GM23338 (cell line): ENCODE measurements at places on chromosomes 7 and 10. TPM values are rescaled to one million over a fixed set of nuclear protein-coding genes. Genes with fewer than 3 reads are reported as not detected.

DNA sequence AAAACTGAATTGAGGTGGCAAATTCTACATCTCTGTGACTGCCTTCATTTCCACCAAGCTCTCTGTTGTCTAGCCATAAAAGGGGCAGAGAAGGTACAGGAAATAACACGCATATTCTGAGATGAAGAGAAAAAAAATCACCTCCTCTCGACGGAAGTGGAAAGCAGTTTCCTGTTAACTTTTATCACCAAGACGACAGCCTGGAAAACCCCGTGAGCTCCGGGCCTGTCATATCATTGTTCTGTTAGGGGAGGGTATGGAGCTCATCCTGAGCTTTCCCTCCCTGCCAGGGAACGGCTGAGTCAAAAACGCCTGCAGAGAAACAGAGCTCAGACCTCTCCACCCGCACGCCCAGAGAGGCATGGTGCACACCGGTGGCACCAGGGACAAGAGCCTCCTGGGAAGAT lies 200.3 kb downstream of the PRPF18 start:
- DNase-seq: no peak

DNA sequence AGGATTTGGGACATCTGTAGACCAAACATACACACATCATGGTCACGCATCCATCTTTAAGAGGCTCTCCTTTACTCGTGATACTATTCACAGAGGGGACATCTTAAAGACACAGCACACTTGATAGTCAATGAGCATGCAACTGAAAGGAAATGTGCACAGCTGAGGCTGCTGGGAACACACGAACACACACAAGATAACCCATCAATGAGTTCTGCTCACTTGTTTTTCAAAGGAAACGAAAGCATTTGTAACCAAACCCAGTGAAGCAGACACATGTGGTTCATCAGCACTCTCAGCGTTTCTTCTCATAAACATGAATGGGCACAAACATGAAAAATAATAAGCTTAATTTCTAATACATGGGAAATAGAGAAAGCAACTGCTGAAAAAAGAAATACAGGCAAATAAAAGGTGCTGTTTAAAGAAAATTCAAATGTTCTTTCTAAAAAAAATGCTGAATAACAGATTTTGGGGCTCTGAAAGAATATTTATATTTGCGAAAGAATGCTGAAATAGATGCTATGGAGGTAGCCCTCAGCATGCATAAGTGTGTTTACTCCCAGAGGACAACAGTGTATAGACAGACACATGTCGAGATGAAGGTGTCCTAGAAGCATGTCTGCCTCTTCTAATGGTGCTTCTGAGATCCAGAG lies 59.7 kb upstream of the LAMB4 start:
- no peak for DNase-seq

- no peak for DNase-seq
Observed at GRCh38 chr10:31739146-31739545, 189.5 kb downstream of the ARHGAP12 start.

DNA sequence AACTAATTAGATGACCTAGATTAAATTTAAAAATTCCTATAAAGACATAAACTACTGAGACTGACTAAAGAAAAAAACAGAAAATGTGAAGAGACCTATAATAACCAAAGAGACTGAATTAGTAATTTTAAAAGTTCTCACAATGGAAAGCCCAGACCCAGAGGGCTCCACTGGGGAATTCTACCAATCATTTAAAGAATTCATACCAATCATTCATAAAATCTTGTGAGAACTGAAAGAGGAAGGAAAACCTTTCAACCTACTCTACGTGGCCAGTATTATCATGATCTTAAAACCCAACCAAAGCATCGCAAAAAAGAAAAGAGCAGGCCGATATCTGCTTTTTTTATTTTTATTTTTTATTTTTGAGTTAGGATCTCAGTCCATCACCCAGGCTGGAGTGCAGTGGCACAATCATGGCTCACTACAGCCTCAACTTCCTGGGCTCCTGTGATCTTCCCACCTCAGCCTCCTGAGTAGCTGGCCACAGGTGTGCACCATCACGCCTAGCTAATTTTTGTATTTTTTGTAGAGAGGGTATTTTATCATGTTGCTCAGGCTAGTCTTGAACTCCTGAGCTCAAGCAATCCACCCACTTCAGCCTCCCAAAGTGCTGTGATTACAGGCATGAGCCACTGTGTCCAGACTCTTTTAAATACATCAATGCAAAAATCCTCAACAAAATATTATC lies 48.6 kb downstream of the DGKI start:
- no peak for DNase-seq

- DNase-seq: peak; percentile 57
Observed at GRCh38 chr10:128087884-128088709, 38.1 kb downstream of the MKI67 start.

- no peak for DNase-seq
Observed at GRCh38 chr7:149329265-149329664, 67.3 kb downstream of the ZNF783 start.

CPA2 gene
- total RNA-seq: not detected in 2 replicates

DNA sequence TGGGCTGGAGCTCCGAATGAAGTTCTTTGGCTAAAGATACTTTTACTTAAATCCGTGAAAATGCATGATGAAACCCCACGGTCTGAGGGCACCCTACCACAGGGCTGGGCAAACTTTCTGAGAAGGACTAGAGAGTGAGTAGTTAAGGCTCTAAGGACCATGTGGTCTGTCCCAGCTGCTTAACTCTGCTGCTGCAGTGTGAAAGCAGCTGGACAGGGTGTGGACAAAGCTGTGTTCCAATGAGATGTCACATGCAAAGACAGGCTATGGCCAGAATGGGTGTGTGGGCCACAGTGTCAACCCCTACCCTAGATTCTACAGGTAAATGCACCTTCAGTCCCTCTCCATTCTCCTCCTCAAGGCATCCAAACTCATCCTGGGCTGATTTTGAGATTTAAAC lies 18.8 kb downstream of the PDIA4 start:
- no peak for DNase-seq

- no peak for DNase-seq
Observed at GRCh38 chr10:86647773-86648703, 6.3 kb upstream of the OPN4 start.

ODAD2 gene
- total RNA-seq: 2.1 and 6.5 TPM in 2 replicates

CADPS2 gene
- 31.7 and 36.9 TPM in 2 replicates for total RNA-seq

DNA sequence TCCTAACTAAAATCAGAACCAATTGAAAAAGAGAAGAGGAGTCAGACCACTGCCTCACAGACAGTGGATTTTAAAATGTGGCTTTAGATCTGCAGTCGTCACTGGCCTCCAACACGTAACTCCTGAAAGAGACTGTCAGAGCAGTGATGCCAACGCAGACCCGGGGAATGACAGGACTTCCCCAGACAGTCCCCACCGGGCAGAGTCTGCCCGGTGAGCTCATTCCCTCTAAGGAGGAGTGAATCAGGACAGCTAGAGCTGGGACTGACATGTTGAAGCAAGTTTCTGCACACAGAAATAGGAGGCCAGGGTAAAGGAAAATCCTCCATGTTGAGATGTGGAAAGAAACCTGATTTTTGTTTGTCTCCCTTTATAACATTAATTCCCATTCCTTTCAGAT lies 105.0 kb downstream of the TES start:
- no peak for DNase-seq

ZNF138 gene
- 64.7 and 68.4 TPM in 2 replicates for total RNA-seq

DNA sequence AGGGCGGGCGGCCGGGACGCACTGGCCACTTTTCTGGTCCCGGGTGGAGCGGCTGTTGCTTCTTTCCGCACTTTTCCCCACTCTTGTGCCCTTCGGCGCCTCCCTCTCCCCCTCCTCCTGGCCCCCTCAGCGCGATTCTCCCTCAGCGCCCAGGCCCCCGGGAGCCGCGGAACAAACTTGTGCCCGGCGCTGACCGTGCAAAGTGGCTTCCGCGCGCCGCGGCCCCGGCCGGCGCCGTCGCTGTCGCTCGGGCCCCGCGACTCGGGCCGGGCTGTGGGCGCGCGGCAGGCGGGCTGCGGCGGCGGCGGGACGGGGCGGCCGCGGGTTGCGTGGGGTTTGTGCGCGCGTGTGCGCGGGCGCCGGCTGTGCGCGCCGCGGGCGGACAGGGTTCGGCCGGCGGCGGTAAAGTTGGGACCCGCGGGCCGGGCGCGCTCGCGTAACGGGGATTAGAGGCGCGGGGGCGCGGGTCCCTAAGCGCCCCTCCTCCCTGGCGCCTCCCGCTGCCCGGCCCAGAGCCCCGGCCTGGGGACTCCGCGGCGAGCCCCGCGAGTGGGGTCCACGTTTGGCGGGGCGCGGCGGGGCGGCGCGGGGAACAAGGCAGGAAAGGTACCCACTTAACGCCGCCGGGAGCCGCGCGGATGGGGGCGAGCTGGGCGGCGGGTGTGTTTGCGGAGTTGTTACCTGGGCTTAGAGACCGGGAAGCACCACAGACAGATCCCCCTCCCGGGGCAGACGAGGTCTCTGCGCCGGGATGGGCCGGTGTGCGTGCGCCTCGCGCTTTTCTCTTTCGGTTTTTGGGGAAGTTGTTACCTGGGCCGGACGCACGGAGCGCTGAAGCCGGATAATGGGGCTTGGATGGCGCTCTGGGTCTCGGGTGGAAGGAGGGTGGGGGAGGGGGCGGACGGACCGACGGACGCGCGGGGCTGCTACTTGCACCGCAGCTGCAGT lies 860 bp downstream of the ZEB1 start:
- peak; percentile 72 for DNase-seq

DNA sequence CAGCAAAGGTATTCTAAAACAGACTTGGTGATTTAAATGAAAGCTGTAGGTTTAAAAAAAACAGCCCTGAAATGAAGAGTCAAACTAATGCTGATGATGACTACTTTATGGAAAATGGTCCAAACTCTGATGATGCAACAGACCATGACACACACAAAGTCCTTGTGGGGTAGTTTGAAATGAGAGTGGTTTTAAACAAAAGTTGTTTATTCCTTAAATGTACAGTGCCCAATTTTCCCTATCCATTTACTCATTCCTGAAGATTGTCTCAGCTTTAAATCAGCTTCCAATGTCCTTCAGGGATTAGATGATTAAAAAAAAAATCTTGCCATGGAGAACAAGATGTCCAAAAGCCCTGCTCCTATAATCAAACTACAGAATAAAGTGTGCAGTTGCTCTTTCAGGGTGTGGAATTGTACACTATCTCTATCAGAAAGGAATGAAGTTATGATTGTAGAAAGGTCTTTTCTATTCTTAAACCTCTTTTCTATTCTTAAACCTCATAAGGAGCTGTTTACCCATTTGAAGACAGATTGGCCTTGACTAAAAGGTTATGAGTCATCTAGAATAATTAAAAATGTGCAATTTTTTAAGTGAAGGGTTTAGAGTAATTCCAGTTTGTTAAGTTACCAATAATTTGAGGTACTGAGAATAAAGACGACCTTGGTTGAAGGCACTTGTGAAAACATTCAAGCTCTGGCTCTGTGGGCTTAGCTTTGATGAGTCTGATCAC lies 70.2 kb upstream of the ITGA8 start:
- DNase-seq: no peak

MYL10 gene
- not detected in 2 replicates for total RNA-seq

CAMK2B gene
- total RNA-seq: not detected in 2 replicates

DNA sequence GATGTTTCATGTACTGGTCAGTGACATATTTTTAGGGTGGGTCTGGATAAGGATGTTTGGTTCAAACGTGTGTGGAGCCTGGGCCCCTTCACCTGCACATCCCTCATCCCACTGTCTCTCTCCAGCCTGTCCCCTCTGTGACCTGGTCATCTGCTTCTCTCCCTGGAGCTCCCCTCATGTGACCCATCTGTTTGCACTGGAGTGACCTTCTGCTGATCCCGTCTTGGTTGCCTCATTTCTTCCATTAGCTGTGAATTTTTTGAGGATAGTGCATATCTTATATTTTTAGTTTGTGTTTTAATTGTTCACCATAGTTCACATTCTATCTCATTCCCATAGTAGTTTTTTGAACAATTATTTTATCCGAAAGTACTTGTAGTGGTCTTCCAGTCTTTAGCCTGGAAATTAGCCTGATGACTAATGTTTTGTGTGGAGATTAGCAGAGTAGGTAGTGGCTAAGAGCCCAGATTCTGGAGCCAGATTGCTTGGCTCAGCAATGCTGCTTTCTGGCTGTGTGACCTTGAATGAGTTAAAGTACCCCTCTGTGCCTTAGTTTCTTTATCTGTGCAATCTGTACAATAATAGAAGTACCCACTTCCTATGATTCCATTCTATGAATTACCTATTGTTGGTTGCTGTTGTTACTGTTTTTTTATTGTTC lies 224.5 kb downstream of the LRMDA start:
- DNase-seq: no peak

PPP1R17 gene
- 0.27 and 0.52 TPM in 2 replicates for total RNA-seq

GRCh38 chr7:15128716-15129115 lies 226.2 kb upstream of the DGKB start:
- no peak for DNase-seq

DNA sequence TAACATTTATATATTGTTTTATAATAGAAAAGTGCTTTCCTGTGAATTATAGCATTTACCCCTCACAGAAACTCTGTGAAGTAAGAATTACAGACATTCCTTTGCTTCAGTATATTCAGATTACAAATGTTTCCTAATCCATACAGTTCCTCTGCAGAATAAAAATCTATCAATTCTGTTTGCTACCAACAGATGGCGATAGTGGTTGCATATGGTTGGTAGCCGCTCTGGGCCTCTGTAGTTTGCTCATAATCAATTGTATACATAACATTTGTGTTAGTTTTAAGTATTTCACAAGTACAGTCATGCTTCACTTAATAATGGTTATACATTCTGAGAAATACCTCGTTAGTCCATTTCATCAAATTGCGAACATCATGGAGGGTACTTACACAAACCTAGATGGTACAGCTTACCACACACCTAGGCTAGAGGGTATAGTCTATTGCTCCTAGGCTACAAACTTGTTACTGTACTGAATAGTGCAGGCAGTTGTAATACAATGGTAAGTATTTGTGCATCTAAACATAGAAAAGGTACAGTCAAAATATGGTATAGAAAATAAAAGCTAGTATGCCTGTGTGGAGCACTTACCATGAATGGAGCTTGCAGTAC lies 94.4 kb upstream of the STEAP4 start:
- DNase-seq: peak; percentile 54

GPR22 gene
- total RNA-seq: not detected in 2 replicates

NHLRC2 gene
- total RNA-seq: 20.2 and 28.1 TPM in 2 replicates

- no peak for DNase-seq
Observed at GRCh38 chr10:1516492-1517165, 220.7 kb downstream of the ADARB2 start.

- no peak for DNase-seq
Observed at GRCh38 chr7:137454767-137455166, 111.2 kb upstream of the PTN start.

GRCh38 chr7:48098846-48099245 lies 9.8 kb downstream of the UPP1 start:
- DNase-seq: no peak

DNA sequence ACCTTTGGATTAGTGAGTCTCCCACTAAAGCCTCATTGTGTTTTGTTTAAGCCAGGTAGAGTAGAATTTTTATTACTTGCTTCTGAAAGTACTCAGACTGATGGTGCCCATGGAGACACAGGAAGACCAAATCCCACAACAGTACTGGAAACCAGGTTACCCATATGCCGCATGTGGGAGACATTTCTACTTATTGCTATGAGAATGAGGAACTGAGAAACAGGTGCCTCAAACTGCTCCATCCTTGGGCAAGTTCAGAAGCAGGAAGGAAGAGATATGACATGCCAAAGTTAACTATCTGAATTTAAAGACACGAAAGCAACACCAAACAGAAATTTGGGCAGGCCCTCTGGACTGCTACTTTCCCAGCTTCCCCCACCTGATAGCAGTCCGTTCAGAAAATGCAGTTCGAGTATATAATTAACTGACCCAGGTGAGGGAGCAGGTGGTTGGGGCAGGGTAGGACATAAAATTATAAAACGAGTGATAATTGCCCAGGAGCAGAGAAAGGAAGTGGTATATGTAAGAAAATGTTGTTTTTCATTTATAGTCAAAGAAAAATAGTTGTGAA lies 382.3 kb upstream of the MTPN start:
- no peak for DNase-seq
